Dermis microvascular lymphatic vessel endothelial cell (primary cell): ENCODE measurements at places on chromosomes 11 and 22. TPM values are rescaled to one million over a fixed set of nuclear protein-coding genes. Genes with fewer than 3 reads are reported as not detected.
A peak's percentile ranks its signal among the peaks of the same experiment; 100 is the strongest.

Gene FOLR3
- total RNA-seq, result not detected in 2 replicates

- DNase-seq, result no peak
Measured at GRCh38 chr11:92167571-92167970, 57.0 kb upstream of the FAT3 start.

DNA sequence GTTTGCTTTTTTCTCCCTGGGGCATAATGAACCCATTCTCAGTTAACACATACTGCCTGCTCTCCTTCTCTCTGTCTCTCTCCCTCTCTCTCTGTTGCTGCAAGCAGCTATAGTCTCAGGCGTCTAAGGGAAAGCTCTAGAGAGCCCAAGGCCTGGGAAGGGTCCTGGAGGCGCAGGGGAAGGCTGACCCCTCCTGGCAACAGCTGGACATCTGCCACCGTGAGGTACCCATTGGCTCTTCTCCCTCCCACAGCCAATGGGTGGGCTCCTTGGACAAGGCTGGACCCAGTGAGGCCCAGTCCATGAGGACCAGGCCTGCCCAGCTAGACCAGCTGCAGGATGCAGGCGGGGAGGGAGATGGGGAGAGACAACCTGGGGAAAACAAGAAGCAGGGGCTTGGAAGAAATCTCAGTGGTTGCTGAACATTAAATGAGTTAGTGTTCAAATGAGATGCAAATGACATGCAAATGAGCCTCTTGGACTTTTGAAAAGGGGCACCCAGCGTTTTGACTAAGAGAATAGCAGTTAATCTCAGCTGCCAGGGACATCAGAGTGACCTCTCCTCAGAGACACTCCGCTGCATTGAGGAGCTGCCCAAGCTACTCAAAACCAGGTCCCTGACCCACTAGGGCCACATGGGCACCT lies 349.7 kb downstream of the BUD13 start:
- DNase-seq, result peak; percentile 51

Gene GAL3ST3
- total RNA-seq, result 0.26 and 0.38 TPM in 2 replicates

GRCh38 chr22:45125188-45125587 lies 38.5 kb upstream of the NUP50 start:
- DNase-seq, result no peak

DNA sequence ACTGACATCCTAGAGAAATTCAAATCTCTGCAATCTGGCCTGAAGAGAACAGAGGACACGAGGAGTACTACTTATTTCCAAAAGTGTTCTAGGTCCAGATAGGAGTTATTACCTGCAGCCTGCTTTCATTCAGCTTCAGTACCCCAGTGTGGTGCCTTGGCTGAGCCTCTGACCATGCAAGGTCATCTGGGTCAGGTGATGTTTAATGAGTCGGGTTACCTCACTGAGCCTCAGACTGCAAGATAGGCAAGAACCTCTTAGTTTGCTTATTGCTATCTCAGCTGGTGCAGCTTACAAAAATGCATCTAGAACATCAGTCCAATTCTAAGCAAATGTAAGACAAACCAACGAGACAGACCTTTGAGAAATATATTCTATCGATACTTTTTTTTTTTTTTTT lies 9.5 kb upstream of the NF2 start:
- no peak for DNase-seq

DNA sequence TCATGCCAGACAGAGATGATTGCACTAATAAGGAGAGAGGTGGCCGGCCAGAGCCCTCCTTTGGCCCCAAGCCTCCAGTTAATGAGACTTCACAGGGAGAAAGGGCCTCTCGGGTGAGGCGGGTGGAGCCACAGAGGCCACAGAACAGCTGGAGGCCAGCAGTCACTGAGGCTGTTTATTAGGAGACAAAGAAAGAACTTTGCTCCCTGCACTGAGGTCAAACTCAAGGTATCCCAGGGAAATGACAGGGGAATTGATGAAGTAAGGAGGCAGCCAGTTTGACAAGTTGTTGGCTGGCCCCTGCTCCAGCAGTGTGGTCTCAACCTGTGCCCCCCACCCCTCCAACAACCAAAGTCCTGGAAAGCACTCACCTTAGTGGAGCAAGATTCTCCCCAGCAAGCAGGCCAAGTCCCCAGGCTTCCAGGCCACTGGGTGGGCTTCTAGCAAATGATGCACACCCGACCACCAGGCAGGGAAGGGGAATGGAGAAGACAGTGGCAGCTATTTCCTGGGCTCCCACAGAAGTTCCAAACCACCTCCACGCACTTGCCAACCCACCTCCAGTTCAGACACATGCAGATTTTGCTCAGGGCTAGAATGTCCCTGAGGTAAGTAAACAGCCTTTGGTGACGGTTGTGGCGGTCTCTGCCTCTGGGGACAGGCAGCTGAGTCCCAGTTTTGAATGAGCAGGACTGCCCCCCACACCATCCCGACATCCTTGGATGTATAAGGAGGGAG lies 53.2 kb downstream of the RPUSD4 start:
- DNase-seq, result no peak

DNA sequence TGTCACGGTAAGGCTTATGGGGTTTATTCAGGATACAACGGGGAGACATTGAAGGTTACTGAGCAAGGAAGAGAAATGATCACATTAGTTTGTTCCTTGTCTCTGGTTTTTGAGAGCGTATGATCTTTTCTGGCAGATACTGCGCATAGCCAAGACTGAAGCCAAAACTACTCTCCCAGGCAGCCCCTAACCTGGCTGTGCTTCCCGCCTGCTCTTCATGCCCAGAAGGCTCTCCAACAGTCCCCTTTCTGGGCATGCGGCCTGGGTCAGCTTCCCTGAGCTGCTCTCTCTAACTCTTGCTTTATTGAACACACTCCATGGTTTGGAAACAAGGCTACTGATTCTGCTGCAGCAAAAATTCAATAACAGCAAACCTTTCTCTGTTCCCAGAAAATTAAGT lies 306.6 kb downstream of the BUD13 start:
- DNase-seq, result no peak

Gene OR5AS1
- total RNA-seq, result not detected in 2 replicates

Gene SMIM35
- total RNA-seq, result not detected in 2 replicates

DNA sequence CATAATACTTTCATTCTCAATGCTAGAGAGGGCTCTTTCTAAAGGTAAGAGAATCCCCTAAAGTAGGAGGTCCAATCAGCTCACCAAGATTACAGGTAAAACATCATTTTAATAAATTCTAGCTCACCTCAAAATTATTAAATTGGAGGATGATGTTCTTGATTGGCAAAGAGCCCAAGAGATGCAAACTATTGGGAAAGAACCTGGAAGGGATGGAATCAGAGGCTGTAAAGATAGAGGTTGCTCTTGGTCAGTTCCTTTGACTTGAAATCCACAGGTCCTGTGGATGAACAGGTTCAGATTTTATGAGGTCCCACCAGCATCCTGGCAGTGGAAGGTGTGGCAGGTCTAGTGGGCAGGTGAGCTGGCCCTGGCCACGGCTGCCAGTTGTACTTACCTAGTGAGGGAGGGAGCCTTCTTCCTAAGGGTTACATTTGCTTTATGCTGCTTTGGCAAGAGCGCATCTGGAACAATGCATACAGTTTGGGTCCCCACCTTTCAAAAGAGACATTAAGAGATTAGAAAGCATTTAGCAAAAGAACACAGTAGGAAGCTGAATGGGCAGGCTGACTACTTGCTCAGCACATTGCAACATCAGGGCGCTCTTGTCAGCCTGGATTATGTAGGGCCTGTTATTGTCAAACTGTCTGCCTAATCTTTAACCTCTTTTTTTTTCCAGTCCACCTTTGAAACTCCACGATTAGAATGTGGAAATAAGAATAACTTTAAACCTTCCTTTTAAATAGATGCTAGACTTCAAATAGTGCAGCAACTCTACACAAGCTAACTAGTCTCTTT lies 97.0 kb downstream of the RDX start:
- DNase-seq, result no peak

Gene OR4A16
- not detected in 2 replicates for total RNA-seq

Gene FUT4
- total RNA-seq, result 3.7 and 6.1 TPM in 2 replicates

- DNase-seq, result no peak
Measured at GRCh38 chr11:89361734-89362133, 129.4 kb downstream of the NOX4 start.
